ENCODE measurements at places on chromosomes 6 and 20.

- no peaks in the 10 kb centered on the region for H3K36me3 ChIP-seq
- no peak overlapping the region for H3K4me3 ChIP-seq
- no peaks in the 10 kb centered on the region for H3K27me3 ChIP-seq
- no peak overlapping the region for H3K27ac ChIP-seq
Observed at GRCh38 chr6:131213501-131213990, 78.3 kb downstream of the AKAP7 start.

- no peak overlapping the region for H3K27ac ChIP-seq
- no peak for DNase-seq
- H3K36me3 ChIP-seq: no peaks in the 10 kb centered on the region
- H3K27me3 ChIP-seq: no peaks in the 10 kb centered on the region
- H3K4me1 ChIP-seq: peaks cover 12% of the 10 kb centered on the region
- H3K4me3 ChIP-seq: no peak overlapping the region
Observed at GRCh38 chr6:80553071-80553740, 446.7 kb downstream of the BCKDHB start.

- no peaks in the 10 kb centered on the region for H3K36me3 ChIP-seq
- H3K4me1 ChIP-seq: no peaks in the 10 kb centered on the region
Observed at GRCh38 chr6:167684276-167685104, 142.2 kb upstream of the AFDN start.

DNA sequence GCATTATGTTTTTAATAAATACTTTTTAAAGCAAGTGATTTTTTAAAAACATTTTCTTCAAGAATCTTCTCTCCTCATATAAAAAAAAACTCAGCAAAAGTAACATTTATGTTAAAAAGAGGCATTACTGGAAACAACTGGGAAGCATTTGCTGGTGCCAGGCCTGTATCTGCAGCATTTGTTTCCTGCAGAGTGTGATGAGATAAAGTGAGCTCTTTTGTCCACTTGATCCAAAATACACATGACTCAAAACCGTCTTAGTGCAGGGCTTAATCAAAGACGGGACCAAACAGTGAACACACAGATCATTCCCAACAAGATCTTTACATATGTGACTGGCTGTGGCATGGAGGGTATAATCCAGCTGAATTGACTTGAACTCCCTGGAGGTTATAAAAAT, 28.3 kb upstream of the RIPPLY2 start:
- no peaks in the 10 kb centered on the region for H3K36me3 ChIP-seq
- H3K27me3 ChIP-seq: no peaks in the 10 kb centered on the region
- no peak overlapping the region for H3K27ac ChIP-seq
- H3K4me1 ChIP-seq: no peaks in the 10 kb centered on the region

GRCh38 chr6:42402184-42402583, 49.5 kb downstream of the TRERF1 start:
- no peak overlapping the region for H3K27ac ChIP-seq
- H3K4me3 ChIP-seq: no peak overlapping the region
- H3K27me3 ChIP-seq: no peaks in the 10 kb centered on the region
- no peaks in the 10 kb centered on the region for H3K4me1 ChIP-seq
- DNase-seq: no peak

DNA sequence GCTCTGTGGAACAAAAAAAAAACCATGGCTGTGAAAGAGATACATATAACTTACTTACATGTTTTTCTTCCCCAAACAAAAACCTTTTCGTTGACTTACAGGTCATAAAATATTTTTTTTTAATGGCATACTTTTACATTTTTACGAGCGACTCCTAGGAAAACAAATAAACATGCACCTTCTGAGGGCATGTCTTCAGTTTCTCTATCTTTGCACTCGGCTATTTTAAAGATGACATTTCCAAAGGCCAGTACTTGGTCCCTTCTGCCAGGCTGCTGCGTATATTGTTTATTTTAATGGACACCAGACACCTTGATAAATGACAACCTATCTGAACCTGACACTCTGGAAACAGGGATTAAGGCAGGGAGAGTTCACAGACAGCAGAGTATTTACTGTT, 49.4 kb downstream of the PIGU start:
- no peaks in the 10 kb centered on the region for H3K27me3 ChIP-seq
- no peaks in the 10 kb centered on the region for H3K4me1 ChIP-seq
- DNase-seq: no peak
- no peak overlapping the region for H3K4me3 ChIP-seq
- no peak overlapping the region for H3K27ac ChIP-seq
- no peaks in the 10 kb centered on the region for H3K36me3 ChIP-seq

GRCh38 chr20:47678536-47678935, 106.7 kb downstream of the SULF2 start:
- no peak for DNase-seq
- no peaks in the 10 kb centered on the region for H3K36me3 ChIP-seq
- no peaks in the 10 kb centered on the region for H3K4me1 ChIP-seq
- no peaks in the 10 kb centered on the region for H3K27me3 ChIP-seq
- no peak overlapping the region for H3K4me3 ChIP-seq

DNA sequence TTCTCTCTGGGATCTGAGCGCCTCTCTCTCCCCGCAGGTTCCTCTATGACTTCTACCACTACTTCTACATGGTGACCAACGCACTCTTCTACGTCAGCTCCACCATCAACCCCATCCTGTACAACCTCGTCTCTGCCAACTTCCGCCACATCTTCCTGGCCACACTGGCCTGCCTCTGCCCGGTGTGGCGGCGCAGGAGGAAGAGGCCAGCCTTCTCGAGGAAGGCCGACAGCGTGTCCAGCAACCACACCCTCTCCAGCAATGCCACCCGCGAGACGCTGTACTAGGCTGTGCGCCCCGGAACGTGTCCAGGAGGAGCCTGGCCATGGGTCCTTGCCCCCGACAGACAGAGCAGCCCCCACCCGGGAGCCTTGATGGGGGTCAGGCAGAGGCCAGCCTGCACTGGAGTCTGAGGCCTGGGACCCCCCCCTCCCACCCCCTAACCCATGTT, 36.3 kb upstream of the MRGBP start:
- no peak for DNase-seq
- no peak overlapping the region for H3K4me3 ChIP-seq
- no peaks in the 10 kb centered on the region for H3K36me3 ChIP-seq
- no peaks in the 10 kb centered on the region for H3K4me1 ChIP-seq
- no peaks in the 10 kb centered on the region for H3K27me3 ChIP-seq
- H3K27ac ChIP-seq: no peak overlapping the region

GRCh38 chr20:4113615-4114603, 98.6 kb upstream of the RNF24 start:
- no peaks in the 10 kb centered on the region for H3K27me3 ChIP-seq
- no peaks in the 10 kb centered on the region for H3K36me3 ChIP-seq

GRCh38 chr6:38272222-38272621, 367.5 kb downstream of the BTBD9 start:
- H3K36me3 ChIP-seq: no peaks in the 10 kb centered on the region
- H3K27ac ChIP-seq: no peak overlapping the region
- no peaks in the 10 kb centered on the region for H3K27me3 ChIP-seq
- H3K4me1 ChIP-seq: peaks cover 3% of the 10 kb centered on the region
- H3K4me3 ChIP-seq: no peak overlapping the region

GRCh38 chr6:146592451-146592850, 6.3 kb upstream of the ADGB start:
- H3K4me1 ChIP-seq: peaks cover 4% of the 10 kb centered on the region
- no peaks in the 10 kb centered on the region for H3K36me3 ChIP-seq
- H3K4me3 ChIP-seq: no peak overlapping the region
- H3K27me3 ChIP-seq: no peaks in the 10 kb centered on the region
- H3K27ac ChIP-seq: no peak overlapping the region

DNA sequence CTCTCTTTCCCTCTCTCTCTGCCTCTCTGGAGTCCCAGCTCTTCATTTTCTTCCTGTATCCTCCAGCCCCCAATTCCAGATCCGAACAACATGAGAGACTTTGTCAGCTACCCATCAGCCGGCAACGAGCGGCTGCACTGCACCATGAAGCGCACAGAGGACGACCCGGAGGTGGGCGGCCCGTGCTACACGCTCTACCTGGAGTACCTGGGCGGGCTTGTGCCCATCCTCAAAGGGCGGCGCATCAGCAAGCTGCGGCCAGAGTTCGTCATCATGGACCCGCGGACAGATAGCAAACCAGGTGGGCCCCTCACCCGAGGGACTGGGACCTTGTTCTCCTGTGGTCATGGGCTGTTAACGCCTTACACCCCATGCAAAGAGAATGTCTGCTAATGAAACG, 78.9 kb upstream of the TMEM181 start:
- H3K4me1 ChIP-seq: no peaks in the 10 kb centered on the region
- no peak for DNase-seq
- H3K27me3 ChIP-seq: no peaks in the 10 kb centered on the region
- H3K4me3 ChIP-seq: no peak overlapping the region
- H3K27ac ChIP-seq: no peak overlapping the region

DNA sequence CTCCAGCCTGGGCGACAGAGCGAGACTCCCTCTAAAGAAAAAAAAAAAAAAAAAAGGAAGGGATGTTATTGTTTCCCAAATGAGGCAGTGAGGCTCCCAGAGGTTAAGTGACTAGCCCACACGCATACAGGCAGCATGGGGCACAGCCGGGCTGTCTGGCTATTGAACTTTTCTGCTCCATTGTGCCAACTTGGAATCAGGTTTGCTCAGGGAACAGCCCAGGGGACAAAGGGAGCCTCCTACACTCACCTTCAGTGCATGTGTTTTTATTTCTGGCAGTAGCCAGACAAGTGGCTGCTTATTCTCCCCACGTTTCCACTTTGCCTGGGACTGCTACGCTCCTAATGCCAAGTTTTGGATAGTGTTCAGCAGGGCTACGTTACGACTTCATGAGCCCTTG, 10.7 kb downstream of the ETV7 start:
- DNase-seq: no peak
- H3K27me3 ChIP-seq: no peaks in the 10 kb centered on the region
- peaks cover 9% of the 10 kb centered on the region for H3K4me1 ChIP-seq
- H3K4me3 ChIP-seq: no peak overlapping the region

DNA sequence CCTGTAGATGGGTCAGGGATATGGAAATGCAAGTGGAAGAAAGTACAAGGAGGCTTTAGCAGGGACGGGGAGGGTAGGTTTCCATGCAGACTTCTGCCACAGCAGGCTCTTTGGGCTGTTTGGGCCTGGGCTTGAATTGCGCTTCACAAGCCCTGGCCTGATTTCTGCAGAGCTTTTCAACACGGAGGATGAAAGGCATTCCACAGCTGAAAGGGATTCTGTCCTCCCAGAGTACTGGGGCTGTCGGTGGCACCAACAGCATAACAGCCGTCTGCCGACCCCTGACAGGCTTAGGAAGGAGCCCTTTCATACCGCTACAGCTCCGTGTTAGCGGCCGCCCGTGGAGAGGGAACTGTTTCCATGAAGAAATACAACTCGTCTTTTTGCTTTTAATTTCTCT, 22.9 kb upstream of the TBC1D7 start:
- no peaks in the 10 kb centered on the region for H3K36me3 ChIP-seq
- H3K4me3 ChIP-seq: no peak overlapping the region
- no peak for DNase-seq
- H3K27ac ChIP-seq: no peak overlapping the region
- H3K27me3 ChIP-seq: no peaks in the 10 kb centered on the region
- H3K4me1 ChIP-seq: peaks cover 3% of the 10 kb centered on the region

GRCh38 chr6:168133168-168133561, 54.2 kb upstream of the FRMD1 start:
- H3K27me3 ChIP-seq: no peaks in the 10 kb centered on the region
- H3K4me1 ChIP-seq: peaks cover 3% of the 10 kb centered on the region
- no peaks in the 10 kb centered on the region for H3K36me3 ChIP-seq
- peak overlapping the region; percentile 64 for H3K4me3 ChIP-seq

- DNase-seq: no peak
- H3K27ac ChIP-seq: no peak overlapping the region
- no peaks in the 10 kb centered on the region for H3K27me3 ChIP-seq
- no peaks in the 10 kb centered on the region for H3K36me3 ChIP-seq
- H3K4me3 ChIP-seq: no peak overlapping the region
- H3K4me1 ChIP-seq: no peaks in the 10 kb centered on the region
Observed at GRCh38 chr20:51208162-51208561, 185.3 kb upstream of the KCNG1 start.

- no peak overlapping the region for H3K4me3 ChIP-seq
- no peaks in the 10 kb centered on the region for H3K36me3 ChIP-seq
- H3K27me3 ChIP-seq: no peaks in the 10 kb centered on the region
- H3K4me1 ChIP-seq: no peaks in the 10 kb centered on the region
- DNase-seq: no peak
- H3K27ac ChIP-seq: no peak overlapping the region
Observed at GRCh38 chr6:160735523-160735922, 33.5 kb downstream of the PLG start.

- no peaks in the 10 kb centered on the region for H3K4me1 ChIP-seq
- no peaks in the 10 kb centered on the region for H3K36me3 ChIP-seq
- no peak for DNase-seq
Observed at GRCh38 chr6:39439342-39440038, 117.0 kb upstream of the KCNK16 start.

- no peak overlapping the region for H3K4me3 ChIP-seq
- H3K27me3 ChIP-seq: no peaks in the 10 kb centered on the region
- no peaks in the 10 kb centered on the region for H3K36me3 ChIP-seq
- H3K27ac ChIP-seq: no peak overlapping the region
- peaks cover 4% of the 10 kb centered on the region for H3K4me1 ChIP-seq
- no peak for DNase-seq
Observed at GRCh38 chr6:130559166-130559565, 193.3 kb downstream of the TMEM200A start.

DNA sequence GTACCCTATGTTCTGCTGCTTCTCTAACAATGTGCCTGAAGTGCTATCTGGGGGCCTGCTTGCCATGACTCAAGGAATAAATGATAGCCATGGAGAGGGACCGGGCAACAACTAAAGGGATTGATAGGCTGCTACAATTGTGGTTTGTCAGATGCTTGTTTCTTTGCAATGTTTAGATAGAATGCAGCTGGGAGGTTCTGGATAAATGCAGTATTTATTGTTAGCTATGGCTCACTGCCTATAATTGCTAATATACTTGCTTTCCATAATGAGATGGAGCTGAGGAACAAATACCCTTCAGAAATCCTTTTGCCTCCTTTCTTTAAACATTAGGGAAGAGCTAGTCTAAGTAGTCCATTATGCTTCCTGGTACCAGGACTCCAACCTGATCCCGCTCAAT, 575.2 kb upstream of the SYNCRIP start:
- no peaks in the 10 kb centered on the region for H3K27me3 ChIP-seq
- no peaks in the 10 kb centered on the region for H3K36me3 ChIP-seq
- H3K4me1 ChIP-seq: no peaks in the 10 kb centered on the region

GRCh38 chr20:38132156-38132909, 32.7 kb downstream of the TGM2 start:
- no peak for DNase-seq
- H3K36me3 ChIP-seq: peaks cover 47% of the 10 kb centered on the region
- no peak overlapping the region for H3K4me3 ChIP-seq
- H3K4me1 ChIP-seq: peaks cover 51% of the 10 kb centered on the region

GRCh38 chr20:50009521-50010454, 27.0 kb downstream of the SNAI1 start:
- no peaks in the 10 kb centered on the region for H3K27me3 ChIP-seq
- H3K36me3 ChIP-seq: no peaks in the 10 kb centered on the region
- DNase-seq: no peak
- H3K4me3 ChIP-seq: peak overlapping the region; percentile 65

All from thoracic aorta (tissue), 2 donors.